ENCODE measurements at places on chromosomes 16 and 17.

DNA sequence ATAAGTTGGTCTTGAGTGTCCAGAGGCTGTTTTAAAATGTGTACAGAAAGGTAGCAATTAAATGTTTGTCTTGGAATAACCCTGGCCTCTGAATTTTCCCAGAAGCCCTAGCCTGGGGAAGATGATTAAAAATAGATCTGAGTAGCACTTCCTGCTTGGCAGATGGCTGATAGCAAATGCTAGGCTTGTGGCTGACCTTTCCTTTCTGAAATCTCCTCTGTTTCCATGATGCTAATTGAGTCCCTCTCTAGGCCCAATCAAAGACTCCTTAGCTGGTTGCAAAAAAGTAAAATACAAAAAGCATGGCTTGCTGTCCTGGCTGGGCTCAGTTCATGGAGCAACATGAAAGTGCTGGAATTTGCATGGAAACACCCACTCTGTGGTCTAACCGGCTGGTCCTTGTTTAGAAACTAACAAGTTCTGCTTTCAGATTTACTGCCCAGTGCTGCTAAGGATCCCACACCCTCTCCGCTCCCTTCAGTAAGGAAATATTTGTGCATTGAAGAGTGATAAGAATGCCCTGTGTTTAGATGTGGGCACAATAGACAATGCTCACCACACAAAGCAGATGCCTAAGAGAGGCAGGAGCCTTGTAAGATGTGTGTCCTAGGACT lies 40.8 kb downstream of the YPEL2 start:
- peak; percentile 60 for DNase-seq

DNA sequence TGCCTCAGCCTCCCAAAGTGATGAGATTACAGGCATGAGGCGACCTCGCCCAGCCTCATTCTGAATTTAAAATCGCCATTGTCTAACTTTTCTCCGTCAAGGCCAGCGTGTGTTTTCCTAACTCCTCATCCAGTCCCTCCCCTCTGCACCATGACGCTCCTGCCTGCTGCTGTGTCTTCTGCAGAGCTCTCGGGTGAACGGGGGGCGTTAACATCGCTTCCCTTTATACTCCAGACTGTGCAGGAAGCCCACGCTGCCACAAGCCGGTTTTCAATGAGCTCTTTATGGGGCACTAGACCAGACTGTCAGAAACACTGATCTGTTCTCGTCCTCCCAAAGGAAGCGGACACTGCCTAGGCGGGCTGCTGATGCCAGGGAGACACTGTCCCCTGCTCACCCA lies 13.2 kb downstream of the AANAT start:
- DNase-seq: no peak

DNA sequence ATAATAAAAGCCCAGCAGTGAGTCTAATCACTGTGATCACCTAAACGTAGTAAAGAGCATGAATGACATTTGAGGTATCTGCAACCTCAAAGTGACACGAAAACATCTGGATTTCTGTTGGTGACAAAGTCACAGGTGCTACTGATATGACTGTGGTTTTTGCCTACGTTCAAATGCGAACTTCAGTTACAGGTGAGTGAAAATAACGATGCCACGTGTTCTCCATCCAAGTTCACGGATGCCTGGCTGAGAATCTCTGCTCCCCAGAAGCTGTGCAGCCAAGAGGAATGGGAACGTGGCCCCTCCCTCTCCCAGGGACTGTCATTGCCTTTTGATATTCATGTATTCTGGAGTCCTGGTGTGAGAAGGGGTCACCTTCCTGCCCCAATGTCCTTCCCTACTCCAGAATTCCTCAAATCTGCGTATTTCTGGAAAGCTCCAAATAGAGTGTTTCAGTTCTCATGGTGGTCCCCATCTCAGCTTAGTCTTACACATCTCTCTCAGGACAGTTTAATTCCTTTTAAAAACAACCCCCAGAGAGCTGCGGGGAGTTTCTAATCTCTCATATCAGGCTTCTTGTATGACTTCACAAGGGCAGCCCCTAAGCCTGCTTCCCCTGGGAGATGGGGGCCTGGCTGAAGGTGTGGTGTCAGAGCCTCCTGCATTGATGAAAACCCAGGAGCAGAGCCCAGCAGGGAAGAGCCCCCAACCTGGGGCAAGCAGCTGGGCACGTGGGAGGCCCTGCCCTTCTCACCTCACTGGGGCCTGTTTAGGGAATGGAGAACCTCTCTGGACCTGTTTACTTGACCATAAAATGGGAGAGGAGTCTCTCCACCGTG lies 25.8 kb downstream of the PIK3R5 start:
- no peak for DNase-seq

DNA sequence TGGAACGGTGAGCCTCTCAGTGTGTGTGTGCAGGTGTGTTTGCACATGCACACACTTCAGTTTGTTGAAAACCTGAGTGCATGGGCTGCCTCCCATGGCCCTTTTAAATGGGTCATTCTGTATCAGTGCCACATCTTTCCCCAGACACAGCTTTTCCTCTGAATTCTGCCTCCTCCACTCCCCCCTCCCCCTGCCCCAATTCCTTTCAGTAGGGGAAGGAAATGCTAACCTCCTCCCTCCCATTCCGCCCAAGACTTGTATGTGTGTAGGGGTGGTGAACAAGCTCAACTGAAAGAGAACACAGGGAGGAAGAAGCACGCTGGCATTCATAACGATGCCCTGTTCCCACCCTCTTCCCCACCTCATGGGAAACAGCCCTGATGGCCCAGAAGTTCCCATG lies 34.3 kb downstream of the C17orf75 start:
- no peak for DNase-seq

DNA sequence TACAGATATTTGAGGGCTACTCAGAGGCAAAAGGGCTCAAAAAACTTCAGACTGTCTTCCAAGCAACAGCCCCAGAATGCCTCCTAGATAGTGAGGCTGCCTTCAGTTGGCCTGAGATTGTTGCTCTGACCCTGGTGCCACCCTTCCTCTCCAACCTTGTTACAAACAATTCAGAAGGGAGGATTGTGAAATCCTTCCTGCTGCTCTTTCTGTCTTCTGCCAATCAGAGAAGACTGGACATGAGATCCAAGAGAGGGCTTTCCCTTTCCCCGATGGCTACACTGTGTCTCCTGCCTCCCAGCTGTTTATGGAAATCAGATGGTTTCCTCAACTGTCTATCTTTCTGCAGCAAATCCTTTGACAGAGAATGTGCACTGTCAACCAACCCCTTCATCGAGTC lies 419.9 kb downstream of the CDH13 start:
- no peak for DNase-seq

- DNase-seq: no peak
These were observed 6.7 kb upstream of the PRPSAP2 start for GRCh38 chr17:18851201-18851600.

- DNase-seq: no peak
These were observed 207.1 kb downstream of the LGALS9B start for GRCh38 chr17:20260268-20260667.

- DNase-seq: no peak
These were observed 85.9 kb upstream of the TBC1D3K start for GRCh38 chr17:37838276-37838675.

GRCh38 chr17:31568539-31568938 lies 177.1 kb downstream of the RAB11FIP4 start:
- DNase-seq: no peak

DNA sequence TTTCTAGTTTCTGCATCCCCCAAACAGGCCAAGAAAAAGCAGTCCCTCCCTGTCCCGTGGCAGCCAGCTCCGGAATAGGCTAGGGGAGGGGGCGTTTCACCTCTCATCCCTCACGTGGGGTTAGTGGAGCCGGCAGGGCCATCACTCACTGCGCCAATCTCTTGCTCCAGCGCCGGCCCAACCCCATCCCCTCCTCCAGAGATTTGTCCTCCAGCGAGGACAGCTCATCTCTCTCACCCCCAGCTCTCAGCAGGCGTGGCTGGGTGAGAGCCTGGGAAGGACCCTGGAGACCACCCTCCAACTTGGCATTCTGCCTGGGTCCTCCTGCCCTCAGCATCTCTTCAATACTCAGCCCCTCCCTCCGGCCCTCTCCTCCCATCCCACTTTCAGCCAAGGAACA lies 74.1 kb downstream of the TMEM132E start:
- no peak for DNase-seq

DNA sequence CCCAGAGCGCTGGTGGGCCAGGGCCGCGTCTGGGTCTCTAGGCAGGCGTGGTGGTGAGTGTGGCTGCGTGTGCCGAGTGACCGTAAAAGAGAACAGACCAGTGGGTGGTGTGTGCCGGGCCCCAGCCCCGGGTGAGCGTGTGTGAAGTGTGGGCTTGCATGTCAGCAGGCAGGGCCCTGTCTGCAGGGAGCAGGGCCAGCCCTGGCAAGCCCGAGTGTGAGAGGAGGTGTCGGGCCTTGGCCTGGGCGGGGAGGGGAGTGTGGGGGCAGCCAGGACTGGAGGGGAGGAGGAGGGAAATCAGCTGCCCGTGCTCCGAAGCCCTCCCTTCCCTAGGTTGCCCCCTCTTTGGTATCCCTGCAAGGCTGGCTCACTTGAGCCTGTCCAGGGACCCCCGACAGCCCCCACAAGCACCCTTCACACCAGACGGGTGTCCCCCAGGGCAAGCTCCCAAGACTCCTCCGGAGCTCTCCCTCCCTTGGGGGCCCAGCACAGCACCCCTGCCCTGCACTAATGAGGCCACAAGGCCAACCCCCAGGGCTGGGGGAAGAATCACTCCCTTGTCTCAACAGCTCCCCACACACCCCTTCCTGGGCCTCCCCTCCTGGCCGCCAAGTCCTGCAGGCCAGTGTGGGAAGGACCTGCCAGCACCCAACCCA lies 1.9 kb downstream of the USH1G start:
- no peak for DNase-seq

DNA sequence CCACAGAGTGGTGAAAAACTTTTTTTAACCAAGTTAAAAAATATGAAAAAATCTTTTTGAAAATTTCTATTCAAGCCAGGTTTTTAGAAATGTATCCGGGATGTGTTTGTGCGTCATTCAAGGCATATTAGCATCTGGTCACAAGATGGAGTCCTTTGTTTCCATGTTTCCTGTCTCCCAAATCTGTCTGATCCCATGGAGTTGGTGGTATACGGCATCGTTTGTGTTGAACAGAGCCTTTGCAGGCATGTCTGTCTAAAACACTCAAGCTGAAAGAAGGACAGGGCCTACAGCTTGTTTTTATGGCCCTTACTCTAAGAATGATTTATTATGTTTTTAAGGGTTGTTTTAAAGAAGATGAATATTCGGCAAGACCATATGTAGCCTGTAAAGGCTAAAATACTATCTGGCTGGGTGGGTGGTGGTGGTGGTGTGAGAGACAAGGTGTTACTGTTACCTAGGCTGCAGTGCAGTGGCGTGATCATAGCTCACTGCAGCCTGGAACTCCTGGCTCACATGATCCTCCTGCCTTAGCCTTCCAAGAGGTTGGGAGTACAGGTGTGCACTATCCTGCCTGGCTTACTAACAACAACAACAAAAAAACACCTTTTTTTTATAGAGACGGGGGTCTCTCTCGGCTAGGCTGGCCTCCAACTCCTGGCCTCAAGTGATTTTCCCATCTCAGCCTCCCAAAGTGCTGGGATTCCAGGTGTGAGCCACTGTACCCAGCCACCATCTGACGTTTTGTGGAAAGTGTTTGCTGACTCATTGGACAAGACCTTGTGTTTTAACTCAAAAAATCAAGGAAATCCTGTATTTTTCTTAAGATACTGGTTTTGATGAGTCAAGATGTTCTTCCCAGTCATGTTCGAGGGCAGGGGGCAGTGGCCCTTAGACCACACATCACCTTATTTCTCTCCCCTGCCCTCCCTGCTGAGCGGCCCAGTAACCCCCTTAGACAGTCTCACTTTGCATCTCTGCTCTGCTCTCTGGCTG lies 52.2 kb downstream of the NDE1 start:
- no peak for DNase-seq

GRCh38 chr17:35129154-35129972 lies 7.9 kb downstream of the FNDC8 start:
- DNase-seq: no peak

GRCh38 chr16:2244301-2244700 lies 7.1 kb downstream of the ECI1 start:
- no peak for DNase-seq

GRCh38 chr16:89449726-89450335 lies 40.5 kb downstream of the ANKRD11 start:
- no peak for DNase-seq

DNA sequence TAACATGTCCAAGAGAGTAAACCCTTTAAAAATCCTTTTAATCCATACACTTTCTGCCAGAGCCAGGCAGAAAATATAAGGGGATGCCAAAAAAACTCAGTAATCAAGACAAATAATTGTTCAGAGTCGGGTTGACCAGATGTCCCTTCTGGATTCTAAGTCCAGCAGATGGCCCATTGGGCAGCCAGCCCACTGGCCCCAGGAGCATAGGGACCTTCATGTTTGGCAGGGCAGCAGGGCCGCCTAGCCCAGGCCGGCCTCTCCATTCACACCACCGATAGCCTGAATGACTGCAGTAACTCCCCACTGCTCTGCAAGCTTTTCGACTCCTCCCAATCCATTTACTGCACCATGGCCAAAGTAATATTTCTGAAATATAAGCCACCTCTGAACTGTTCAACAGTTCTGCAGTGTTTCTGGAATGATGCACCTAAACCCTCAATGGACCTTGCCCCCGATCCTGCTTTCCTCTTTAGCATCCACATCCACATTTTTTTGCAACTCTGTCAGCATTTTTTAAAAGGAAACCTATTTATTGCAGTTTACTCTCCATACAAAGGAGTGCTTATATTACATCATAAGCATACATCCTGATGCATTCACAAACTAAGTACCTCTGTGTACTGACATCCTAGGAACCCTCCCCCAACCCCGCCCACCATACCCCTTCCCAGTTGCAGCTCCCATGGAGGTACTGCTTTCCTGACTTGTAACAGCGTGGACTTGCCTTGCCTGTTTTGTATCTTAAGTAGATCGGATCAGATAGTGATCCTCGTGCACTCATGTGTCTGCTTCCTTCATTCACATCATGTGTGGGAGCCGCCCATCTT lies 46.4 kb downstream of the LDHD start:
- DNase-seq: peak; percentile 17

DNA sequence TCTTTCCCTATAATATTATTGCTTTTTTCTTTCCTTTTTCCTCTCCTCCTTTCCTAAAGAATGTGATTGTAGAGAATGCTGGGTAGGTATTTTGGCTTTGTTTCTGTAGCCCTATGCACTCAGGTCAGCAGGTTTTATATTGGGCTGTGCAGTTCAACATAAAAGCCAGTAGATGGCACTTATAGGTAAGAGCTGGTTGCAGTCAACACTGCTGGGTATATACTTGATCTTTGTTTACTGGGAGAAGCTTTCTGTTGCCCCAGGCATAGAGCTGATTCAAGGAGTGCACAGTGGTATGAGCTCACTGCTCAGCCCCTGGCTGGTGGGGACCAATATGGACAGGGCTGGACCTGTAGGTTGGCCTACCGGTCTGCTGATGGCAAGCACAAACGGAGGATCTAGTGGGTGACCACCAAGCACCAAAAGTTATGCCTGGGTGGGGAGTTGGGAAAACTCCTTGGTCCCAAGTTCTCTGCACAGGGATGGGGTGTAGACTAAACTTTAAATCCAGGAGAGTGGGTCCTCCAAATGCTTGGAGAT lies 378.9 kb downstream of the PMP22 start:
- no peak for DNase-seq
